Cerebellum (tissue), 4 donors: ENCODE measurements at places on chromosomes 12 and 14. TPM values are rescaled to one million over a fixed set of nuclear protein-coding genes. Genes with fewer than 3 reads are reported as not detected.

SIX1 gene
- 0.36 TPM for total RNA-seq

SLC2A14 gene
- total RNA-seq: 2.3 TPM

SMCO2 gene
- total RNA-seq: not detected

RTN1 gene
- total RNA-seq: 527 TPM

AVPR1A gene
- total RNA-seq: 1.9 TPM

KLHDC1 gene
- 9.9 TPM for total RNA-seq

RHEBL1 gene
- total RNA-seq: 0.91 TPM

RNU4-1 gene
- total RNA-seq: under 0.01 TPM

STXBP6 gene
- total RNA-seq: 6.3 TPM
